8988T (cell line): ENCODE measurements at places on chromosomes 3 and 15.

- DNase-seq: no peak
Observed at GRCh38 chr3:75894234-75894633, 108.9 kb upstream of the ZNF717 start.

GRCh38 chr3:20844851-20845250, 658.8 kb upstream of the SGO1 start:
- DNase-seq: no peak

- no peak for DNase-seq
Observed at GRCh38 chr15:96807361-96807760, 476.9 kb downstream of the NR2F2 start.

DNA sequence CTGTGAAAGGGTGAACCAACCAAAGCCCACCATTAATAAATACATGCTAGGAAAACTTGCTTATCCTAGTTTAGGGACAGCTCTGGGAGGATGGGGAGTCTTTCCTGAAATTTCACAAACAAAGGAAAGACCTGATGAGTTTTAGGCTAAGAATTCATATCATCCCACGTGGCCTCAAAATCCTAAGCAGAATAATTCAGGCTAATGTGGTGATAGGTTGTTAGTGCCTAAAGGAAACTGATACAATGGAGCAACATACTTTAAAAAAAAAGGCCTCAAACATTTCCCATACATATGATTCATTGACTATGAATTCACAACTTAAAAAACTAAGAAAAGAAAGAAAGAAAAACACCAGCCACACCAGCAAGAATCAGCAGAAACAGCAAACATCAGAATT, 126.9 kb upstream of the CNTN4 start:
- DNase-seq: no peak

DNA sequence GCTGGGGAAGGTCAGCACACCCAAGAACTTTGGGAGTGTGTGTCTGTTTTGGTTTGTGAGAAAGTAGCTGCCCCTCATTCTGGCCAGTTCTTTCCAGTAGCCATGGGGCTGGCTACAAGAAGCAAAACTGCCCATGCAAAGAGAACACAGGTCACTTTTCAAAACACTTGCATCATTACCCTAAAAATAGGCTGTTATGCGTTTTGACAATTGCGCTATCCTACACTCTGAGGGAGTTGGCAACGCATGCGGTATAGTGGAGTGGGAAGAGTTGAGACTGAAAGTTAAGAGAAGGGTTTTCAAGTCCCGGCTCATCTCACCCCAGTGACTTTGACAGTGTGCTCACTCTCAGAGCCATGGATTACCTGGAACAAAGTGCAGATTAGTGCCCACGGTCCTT, 41.8 kb upstream of the MYZAP start:
- DNase-seq: no peak

- DNase-seq: no peak
Observed at GRCh38 chr3:172786036-172786435, 35.5 kb downstream of the ECT2 start.

- DNase-seq: no peak
Observed at GRCh38 chr3:119637679-119638477, 22.5 kb downstream of the POPDC2 start.

- no peak for DNase-seq
Observed at GRCh38 chr3:152281133-152281713, 12.5 kb downstream of the MBNL1 start.

DNA sequence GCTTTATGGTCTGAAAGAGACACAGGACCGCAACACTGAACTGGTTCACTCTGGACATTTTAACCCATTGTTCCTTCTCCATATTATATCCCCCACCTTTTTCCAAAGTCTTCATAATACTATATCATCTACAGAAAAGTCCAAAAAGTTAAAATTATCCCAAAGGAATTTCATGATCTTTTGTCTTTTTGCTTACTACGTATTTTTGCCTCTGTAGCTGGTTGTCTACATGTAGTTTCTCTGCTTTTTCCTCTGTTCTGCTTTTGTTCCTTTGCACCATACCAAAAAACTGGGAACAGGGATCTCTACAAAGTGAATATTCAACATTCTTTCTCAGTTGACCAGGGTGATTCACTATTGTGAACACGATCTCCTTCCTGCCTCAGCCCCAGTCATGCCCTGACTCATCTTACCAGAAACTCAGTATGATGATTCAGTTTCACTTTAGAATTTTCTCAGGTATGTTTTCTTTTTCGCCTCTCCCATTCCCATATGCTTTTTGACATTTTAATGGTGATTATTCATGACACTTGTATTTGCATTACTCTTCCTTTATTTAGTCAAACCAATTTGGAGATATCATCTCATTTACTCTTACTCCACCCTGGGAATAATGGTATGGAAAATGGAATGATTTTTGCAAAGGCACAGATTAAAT, 14.5 kb downstream of the EMC4 start:
- peak; percentile 23 for DNase-seq

GRCh38 chr3:29420106-29420505, 139.2 kb downstream of the RBMS3 start:
- DNase-seq: no peak

- peak; percentile 57 for DNase-seq
Observed at GRCh38 chr15:68818066-68818768, 2.5 kb downstream of the ANP32A start.

GRCh38 chr3:197404030-197404429, 105.6 kb upstream of the DLG1 start:
- DNase-seq: no peak
